Lung microvascular endothelial cell (primary cell): ENCODE measurements at places on chromosomes 11 and 22.

- no peak for DNase-seq
Observed at GRCh38 chr22:49538006-49538405, 289.7 kb downstream of the BRD1 start.

DNA sequence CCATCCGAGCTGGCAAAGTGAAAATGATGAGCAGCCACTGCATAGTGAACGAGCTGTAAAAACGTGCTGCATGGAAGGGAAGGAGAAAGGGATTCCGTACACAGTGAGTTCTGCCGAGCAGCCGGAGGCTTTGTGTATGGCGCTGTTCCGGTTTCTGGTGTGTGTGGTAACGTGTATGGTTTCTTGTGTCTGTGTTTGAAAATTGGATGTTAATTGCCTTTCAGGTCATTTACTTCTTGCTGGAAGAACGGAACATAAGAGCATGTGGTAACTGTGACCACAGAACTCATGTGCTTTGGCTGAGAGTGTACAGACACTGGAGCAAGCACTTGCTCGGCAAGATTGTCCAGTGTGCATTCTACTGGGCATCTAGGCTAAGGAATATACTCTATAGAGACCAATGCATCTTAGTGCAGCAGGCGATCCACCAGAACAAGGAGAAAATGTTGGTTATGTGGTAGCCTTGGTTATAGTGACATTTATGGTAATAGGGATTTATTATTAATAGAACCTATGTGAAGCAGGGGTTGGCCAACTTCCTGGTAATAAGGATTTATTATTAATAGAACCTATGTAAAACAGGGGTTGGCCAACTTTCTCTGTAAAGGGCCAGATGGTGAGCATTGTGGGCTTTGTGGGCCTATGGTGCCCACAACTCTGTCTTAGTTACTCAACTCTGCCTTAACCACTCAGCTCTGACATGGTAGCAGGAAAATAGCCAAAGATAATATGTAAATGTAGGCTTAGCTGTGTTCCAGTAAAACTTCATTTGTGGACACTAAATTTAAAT is 49.2 kb downstream of the GRAMD1B start:
- DNase-seq, result no peak

- DNase-seq, result no peak
Observed at GRCh38 chr11:128745311-128746136, 51.7 kb downstream of the FLI1 start.

DNA sequence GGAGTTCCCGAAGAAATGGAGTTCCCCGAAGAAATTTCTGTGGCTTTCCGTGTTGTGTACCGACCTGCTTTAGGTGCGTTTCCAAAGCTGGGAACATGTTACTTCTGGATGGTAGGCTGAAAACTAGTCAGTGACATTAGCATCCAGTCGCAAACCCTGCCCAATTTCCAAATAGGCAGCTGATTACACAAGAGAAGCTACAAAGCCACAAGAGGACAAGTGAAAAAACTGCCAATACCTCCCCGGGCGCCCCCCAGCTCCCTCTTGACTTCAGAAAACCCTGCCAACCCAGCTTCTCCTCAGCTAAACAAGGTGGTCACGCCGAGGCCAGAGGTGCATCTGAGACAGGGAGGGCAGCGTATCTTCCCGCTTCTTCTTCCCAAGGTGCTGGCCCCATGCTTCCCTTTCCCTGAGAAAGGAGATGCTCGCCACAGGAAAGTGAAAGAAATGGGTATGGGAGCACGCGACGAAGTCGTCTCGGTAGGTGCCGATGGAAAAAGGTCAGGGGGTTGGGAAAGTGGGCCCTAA is 551 bp downstream of the AGBL2 start:
- peak; percentile 3 for DNase-seq

- DNase-seq, result no peak
Observed at GRCh38 chr22:27153386-27153785, 496.0 kb downstream of the MIAT start.

DNA sequence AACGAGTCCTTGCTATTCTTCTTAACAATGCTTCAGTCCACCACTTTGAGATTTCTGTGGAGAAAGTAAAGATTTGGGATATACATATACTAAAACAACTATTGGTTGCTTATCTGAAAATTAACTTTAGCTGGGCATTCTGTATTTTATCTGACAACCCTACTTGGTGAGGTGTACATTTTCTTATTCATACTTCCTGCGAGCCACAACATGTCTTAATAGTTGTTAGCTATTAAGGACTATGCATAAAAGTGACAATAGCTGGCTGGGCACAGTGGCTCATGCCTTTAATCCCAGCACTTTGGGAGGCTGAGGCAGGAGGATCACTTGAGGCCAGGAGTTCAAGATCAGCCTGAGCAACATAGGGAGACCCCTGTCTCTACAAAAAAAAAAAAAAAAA is 28.0 kb upstream of the TMA7B start:
- no peak for DNase-seq

DNA sequence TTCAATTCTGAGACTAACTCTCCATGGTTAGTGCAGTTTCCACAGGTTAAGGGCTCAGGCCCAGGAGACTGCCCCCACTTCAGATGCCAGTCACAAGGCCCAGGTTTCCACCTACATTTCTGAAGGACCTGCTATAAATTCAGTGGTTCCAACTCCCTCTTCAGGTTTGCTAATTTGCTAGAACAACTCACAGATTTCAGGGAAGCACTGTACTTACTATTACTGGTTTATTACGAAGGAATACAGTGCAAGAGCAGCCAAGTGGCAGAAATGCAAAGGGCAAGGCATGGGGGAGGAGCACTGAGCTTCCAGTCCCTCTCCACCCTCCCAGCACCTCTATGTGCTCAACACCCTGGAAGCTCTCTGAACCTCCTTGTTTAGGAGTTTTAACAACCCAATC is 39.3 kb upstream of the SPON1 start:
- no peak for DNase-seq

- DNase-seq, result peak; percentile 66
Observed at GRCh38 chr11:96390488-96390792, 627 bp downstream of the JRKL start.

- DNase-seq, result no peak
Observed at GRCh38 chr22:36104435-36104834, 56.1 kb downstream of the APOL3 start.

DNA sequence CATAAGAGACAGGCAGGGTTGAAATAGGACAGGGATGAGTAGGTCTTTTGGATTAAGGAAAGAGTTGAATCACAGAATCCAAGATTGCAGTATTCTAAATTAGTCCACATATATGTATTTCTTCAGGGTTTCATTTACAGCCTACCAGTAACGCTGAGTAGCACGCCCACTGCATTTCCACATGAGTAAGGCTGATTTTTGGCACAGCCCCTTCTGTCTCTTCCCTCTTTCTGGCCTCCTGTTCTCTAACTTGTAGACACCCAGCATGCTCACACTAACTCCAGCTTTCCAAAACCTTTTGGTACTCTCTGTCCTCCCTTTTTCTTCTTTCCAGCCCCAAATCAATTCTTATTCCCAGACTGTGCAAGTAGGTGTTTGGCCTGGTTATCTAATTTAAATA is 3.7 kb upstream of the SIK2 start:
- DNase-seq, result no peak

- peak; percentile 77 for DNase-seq
Observed at GRCh38 chr11:116791002-116791812, 472 bp downstream of the APOA5 start.

- no peak for DNase-seq
Observed at GRCh38 chr22:39469681-39470450, 13.1 kb downstream of the MGAT3 start.

DNA sequence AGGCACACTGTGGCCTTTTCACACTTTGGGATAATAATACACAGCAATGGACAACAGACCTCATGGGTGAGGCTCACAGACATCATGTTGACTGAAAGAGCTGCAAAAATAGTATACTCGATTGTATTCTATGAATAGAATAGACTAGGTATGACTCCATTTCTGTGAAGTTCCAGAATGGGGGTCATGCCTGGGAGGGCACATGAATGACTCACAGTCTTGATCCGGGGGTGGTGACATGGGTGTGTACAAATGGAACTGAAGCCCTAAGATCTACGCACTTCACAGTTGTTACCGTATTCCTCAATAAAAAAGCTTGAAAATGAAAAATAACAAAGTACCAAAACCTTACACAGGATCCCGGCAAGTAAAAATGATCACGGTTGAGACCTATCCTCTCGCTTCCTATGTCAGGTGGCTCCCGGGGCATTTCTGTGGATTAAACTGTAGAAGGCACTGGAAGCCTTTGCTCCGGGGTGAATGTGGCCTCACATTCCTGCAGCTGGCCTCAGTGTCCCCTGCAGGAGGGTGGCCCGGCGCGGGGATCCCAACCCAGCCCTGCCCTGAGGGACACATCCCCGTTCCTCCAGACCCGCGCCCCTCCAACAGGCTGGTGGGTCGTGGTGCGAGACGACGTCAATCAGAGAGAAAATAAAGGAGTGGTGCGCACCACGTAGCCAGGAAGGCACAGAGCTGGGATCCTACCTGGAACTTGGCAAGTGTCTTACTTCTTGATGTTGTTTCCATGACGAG is 75.9 kb downstream of the NECTIN1 start:
- no peak for DNase-seq
